ENCODE measurements at places on chromosomes 7 and 10. TPM values are rescaled to one million over a fixed set of nuclear protein-coding genes. Genes with fewer than 3 reads are reported as not detected.

DNA sequence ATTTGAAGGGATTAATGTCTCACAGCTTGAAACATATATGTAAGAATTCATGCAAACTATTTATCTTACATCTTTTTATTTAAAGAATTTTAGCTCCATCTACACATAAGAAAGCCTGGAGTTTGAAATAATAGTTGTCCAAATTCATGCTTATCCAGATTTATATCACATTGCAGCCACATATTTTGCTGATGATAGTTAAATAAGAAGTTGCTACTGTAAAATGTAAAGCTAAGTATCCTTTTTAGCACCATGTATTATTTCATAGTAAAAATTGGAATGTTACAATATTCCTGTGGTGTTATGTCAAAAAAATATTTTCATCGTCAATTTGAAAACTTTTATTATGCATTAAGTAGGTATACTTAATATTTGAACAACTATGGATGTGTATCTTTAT lies 27.3 kb upstream of the UMAD1 start:
- no peak for DNase-seq

GRCh38 chr7:98394377-98394836 lies 6.5 kb downstream of the BAIAP2L1 start:
- DNase-seq = no peak

DNA sequence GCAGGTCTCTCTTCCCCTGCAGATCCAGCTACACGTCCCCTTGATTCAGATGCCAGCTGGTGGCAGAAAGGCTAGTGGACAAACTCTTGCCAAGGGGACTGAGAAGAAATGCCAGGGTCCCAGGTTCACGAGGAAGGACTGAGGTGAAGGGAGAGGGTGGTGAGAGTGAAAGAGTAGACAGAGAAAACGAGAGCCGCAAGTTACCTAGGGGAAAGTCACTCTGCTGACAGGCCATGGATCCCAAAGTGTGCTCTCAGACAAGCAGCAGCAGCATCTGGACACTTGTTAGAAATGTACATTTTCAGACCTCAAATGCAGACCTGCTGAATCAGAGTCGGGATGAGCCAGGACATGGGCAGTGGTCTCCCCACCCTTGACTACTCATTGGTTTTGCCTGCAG lies 192.3 kb downstream of the FGFR2 start:
- no peak for DNase-seq

DNA sequence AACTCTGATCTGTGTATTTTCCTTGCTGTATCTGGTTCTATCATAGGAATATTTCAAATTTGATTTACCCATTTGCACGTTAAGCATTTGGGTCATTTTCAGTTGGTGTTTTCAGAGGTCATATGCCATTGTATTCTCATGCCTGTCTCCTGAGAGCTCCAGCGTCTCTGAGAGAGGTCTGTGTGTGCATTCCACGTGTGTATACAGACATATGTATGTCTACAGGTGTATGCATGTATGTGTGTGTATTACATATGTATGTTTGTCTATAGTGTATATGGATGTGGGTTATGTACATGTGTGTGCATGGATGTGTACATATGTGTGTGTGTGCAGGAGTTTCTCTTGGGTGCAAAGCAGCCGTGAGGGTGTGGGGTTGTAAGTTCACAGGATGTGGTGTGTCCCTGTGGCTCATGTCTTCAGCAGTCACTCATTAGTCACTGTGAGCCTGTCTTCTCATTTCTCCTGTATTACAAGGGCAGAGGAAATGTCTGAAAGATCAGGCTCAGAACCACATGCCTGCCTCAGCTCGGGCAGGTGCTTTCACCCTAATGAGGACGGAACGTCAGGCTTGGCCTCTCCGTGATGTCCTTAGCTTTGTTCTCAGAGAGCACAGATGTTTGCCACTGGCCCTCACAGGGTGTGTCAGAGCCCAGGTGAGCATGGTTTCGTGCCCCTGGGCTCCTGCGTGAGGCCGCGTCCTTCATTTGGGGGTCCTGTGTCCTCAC lies 101.6 kb downstream of the NKX6-2 start:
- DNase-seq = no peak

GRCh38 chr10:27474741-27475140 lies 29.4 kb upstream of the RAB18 start:
- no peak for DNase-seq

DNA sequence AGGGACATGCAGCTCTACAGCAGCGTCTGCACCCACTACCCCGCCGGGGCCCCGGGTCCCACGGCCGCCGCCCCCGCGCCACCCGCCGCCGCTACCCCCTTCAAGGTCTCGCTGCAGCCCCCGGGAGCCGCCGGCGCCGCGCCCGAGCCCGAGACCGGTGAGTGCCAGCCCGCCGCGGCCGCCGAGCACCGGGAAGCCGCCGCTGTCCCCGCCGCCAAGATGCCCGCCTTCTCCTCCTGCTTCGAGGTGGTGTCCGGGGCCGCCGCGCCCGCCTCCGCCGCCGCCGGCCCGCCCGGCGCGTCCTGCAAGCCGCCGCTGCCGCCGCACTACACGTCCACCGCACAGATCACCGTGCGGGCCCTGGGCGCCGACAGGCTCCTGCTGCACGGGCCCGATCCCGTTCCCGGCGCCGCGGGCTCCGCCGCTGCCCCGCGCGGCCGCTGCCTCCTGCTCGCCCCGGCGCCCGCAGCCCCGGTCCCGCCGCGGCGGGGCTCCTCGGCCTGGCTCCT lies 631 bp downstream of the OTUD1 start:
- DNase-seq = no peak

- DNase-seq = no peak
Measured at GRCh38 chr7:92517631-92518030, 10.7 kb downstream of the PEX1 start.

DNA sequence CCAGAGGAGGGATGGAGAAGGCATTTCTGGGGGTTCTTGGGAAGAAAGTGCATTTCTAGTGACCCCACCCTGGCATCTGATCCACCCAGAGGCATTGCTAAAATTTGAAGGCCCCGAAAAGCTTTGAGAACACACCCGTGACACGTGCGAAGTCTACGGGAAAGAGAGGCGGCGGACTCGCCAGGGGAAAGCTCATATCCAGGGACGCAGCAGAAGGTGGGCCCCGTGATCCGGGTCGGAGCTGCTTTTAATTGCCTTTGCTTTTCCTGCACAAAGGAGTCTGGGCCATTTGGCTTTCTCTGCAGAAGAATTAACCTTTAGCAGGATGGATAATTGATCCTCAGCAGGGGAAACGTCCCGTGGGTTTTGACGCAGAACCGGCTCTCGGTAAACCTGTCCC lies 50.3 kb downstream of the CARD11 start:
- no peak for DNase-seq

DNA sequence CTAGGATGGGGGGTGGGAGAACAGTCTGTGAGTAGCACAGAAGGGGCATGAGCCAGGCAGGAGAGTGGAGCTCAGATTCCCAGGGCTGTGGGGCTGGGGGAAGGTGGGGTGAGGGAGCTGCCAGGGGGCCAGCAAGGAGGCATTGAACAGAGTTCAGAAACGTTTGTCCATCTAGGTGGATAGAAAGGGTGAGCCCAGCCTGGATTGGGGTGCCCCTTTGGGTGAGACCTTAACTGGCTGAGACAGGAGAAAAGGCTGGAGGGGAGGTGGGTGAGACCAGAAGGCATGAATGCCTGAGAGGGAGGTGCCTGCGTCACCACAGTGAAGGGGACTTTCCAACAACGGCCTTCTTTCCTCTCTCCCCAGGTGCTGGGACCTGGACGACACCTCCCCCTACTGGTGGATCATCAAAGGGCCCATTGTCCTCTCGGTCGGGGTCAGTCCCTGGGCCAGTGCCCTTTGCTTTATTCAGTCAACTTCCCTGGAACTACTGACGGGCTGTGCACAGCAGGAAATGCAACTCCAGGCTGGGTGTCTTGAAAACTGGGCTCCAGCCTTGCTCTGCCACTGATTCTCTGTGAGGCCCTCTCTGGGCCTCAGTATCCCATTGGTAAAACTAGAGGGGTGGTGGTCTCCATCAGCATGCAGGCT lies 11.0 kb downstream of the GHRHR start:
- DNase-seq = peak; percentile 84

- DNase-seq = no peak
Measured at GRCh38 chr10:22280078-22280477, 36.1 kb upstream of the COMMD3 start.

DNA sequence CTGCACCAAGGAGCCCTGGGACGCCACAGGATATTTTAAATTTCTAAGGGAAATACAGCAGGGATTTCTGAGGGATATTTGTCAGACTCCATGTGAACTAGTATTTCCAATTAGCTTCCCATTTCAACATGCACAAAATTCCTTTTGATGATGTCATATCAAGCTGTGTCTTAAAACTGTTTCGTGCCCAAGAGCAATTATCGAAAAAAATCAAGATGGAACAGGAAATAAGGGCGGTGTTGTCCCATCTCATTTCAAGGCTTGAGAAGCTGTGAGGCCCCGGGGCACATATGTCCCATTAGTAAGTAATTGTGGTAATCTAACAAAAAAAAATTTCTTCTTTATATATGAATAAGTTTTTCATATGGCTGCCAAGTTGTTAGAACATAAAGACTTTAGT lies 47.4 kb downstream of the PPP1R17 start:
- DNase-seq = no peak

- no peak for DNase-seq
Measured at GRCh38 chr7:108468246-108468645, 12.0 kb upstream of the NRCAM start.

DNA sequence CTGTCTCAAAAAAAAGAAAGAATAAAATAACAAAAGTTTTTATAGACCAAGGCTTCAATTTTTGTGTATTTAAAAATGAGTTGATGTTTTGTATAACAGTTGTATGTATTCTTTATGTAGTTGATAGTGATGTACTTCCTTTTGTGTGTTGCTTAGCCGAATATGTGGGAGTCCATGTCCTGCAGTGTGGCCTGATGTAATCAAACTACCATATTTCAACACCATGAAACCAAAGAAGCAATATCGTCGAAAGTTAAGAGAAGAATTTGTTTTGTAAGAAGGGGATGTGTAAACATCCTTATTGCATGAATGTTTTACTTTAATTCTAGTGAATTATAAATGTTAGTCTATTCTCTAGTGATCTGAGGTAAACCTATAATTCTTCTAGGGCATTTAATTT lies 56.6 kb downstream of the MPLKIP start:
- no peak for DNase-seq

GRCh38 chr10:28945959-28946358 lies 268.6 kb downstream of the BAMBI start:
- no peak for DNase-seq

DNA sequence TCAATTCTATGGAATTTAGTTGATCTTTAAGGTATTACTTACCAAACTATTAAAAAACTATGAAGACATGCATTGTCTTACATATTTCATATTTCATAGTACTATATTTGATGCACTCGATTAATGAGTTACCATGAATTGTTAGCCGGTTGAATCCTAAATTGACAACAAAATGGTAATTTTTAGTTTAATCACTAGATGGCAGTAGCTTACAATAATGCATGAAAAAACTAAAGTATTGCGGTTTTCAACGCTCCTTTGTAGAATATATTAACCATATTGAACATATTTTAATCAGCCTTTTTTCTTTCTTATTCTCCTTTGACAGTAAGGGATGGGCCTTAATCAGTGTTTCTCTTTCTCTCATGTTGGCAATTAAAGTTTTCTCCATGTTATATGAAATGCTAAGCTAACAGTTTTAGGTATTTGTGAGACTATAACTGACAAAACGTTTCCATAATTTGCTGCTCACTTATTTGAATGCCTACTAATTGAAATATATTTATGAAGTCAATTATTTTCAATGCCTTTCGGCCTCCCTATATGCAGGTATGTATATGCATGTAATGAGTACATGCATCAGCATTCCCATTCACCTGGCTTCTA lies 48.5 kb upstream of the ARL4A start:
- DNase-seq = no peak

GRCh38 chr10:77768039-77768438 lies 130.4 kb upstream of the KCNMA1 start:
- DNase-seq = no peak

- DNase-seq = peak; percentile 64
Measured at GRCh38 chr7:2978408-2978807, 65.3 kb downstream of the CARD11 start.

DNA sequence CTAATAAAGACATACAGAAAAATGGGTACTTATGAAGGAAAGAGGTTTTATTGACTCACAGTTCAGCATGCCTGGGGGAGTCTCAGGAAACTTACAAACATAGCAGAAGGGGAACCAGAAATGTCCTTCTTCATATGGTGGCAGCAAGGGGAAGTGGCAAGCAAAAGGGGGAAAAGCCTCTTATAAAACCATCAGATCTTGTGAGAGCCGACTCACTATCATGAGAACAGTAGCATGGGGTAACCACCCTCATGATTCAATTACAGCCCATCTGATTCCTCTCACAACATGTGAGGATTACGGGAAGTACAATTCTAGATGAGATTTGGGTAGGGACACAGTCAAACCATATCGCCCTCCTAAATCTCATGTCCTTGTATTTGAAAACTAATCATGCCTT lies 1305.4 kb upstream of the SORCS1 start:
- no peak for DNase-seq

- DNase-seq = no peak
Measured at GRCh38 chr7:20350996-20351692, 20.4 kb downstream of the ITGB8 start.

- DNase-seq = no peak
Measured at GRCh38 chr7:105304040-105304895, 84.5 kb downstream of the SRPK2 start.

- DNase-seq = peak; percentile 22
Measured at GRCh38 chr7:17773289-17773626, 167.0 kb downstream of the SNX13 start.

DNA sequence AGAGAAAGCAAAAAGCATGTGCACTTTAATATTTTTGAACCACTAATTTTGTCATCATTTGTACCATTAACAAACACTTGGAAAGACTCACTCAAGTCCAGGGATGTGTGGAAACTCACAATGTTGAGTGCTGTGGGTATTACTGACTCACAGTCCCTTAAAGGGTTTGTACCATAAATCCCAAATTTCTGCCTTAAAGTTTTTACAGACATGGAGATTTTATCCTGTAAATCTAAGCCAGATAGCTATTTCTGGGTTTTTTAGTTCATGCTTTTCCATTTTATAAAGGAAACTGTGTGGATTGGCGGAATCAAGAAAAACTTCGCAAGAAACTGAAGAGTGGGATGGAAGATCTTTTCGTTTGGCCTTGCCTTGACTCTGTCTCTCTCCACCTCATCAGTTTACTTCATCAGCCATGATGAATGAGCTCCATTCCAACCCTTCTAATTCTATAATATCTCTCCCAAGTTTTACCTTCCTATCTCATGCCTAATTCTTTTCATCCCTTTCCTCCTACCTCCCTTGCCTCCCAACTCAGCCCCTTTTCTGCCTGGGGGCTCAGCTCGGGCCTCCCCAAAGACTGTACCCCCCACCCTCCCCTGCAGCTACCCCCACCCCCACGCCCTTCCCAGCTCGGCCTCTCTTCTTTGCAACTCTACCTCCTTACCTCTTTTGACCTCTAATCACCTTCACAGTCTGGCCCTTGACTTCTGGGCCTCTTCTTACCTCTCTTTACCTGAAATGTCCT lies 218.5 kb upstream of the MKLN1 start:
- DNase-seq = no peak

Gene BMPER
- 0.85 TPM for total RNA-seq

Gene DKK1
- total RNA-seq = not detected

Gene SORCS1
- 1.6 TPM for total RNA-seq

Gene SORBS1
- 17.6 TPM for total RNA-seq

Gene PON3
- 3.5 TPM for total RNA-seq

Gene SERPINE1
- 6.1 TPM for total RNA-seq

Gene CRPPA
- total RNA-seq = 2.4 TPM

Gene WDR86
- 1.2 TPM for total RNA-seq
